ENCODE measurements at places on chromosomes 6 and 20.

GRCh38 chr6:139642346-139642745, 267.9 kb upstream of the CITED2 start:
- H3K36me3 ChIP-seq = no peaks in the 10 kb centered on the region
- H3K4me3 ChIP-seq = no peak overlapping the region
- no peaks in the 10 kb centered on the region for H3K4me1 ChIP-seq
- no peak overlapping the region for H3K27ac ChIP-seq
- no peaks in the 10 kb centered on the region for H3K27me3 ChIP-seq
- DNase-seq = no peak

DNA sequence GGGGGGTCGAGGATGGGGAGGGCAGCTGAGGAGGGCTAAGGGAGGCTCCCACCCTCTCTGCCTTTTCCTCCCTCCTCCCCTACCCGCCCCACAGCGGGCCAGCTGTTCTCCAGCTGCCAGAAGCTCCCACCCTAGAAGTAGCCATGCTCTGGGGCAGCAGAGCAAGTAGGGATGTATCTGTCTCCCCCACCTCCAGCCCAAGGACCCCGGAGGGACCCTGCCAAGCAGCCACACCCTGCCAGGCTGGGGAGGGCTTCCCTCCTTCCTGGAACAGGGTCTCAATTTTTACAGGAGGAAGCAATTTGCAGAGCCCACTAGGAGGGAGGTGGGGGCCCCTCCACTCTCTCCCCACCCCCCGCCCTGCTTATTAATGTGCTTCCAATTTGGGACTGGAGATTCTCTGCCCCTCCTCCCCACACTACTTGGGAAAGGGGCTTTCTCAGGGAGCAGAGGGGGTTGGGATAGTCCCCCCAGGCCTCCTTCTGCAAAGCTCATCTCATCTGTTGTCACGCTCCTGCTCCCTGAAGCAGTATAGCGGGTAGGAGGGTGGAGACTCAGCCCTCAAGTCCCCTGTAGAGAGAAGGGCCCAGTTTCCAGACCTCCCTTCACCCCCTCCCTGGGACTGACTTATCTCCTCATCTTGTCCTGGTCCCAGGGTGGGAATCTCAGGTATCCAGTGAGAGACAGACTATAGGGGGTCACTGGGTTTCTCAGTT, 4.5 kb downstream of the TEAD3 start:
- no peak overlapping the region for H3K4me3 ChIP-seq
- H3K4me1 ChIP-seq = peaks cover 5% of the 10 kb centered on the region
- no peaks in the 10 kb centered on the region for H3K27me3 ChIP-seq
- peak; percentile 59 for DNase-seq
- no peak overlapping the region for H3K27ac ChIP-seq

DNA sequence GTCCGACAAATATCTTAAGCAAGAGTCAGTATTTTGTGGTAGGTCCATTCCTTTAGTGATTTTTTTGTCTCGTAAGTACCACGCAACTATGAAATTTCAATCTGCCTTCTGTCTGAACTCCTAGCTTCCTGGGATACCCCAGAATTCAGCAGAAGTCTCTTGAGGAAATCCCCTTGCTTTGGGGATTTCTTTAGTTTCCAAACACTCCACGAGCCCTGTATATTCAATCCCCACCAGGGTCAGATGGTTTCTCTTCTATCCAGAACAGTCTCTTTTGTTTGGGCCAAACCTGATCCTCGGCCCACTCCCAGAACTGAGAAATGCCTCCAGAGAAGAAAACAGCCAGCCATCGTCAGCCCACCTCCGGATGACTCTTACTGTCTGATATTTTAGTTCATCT, 113.0 kb downstream of the CHD6 start:
- no peak overlapping the region for H3K4me3 ChIP-seq
- H3K27me3 ChIP-seq = no peaks in the 10 kb centered on the region
- H3K27ac ChIP-seq = no peak overlapping the region
- no peak for DNase-seq
- H3K4me1 ChIP-seq = no peaks in the 10 kb centered on the region

- H3K4me1 ChIP-seq = no peaks in the 10 kb centered on the region
- H3K27ac ChIP-seq = no peak overlapping the region
- no peaks in the 10 kb centered on the region for H3K36me3 ChIP-seq
- no peaks in the 10 kb centered on the region for H3K27me3 ChIP-seq
- H3K4me3 ChIP-seq = no peak overlapping the region
- no peak for DNase-seq
Measured at GRCh38 chr20:37649017-37649416, 44.8 kb upstream of the CTNNBL1 start.

- no peak overlapping the region for H3K4me3 ChIP-seq
- no peak overlapping the region for H3K27ac ChIP-seq
- no peak for DNase-seq
- no peaks in the 10 kb centered on the region for H3K27me3 ChIP-seq
Measured at GRCh38 chr6:81138236-81138635, 614.2 kb downstream of the TENT5A start.

DNA sequence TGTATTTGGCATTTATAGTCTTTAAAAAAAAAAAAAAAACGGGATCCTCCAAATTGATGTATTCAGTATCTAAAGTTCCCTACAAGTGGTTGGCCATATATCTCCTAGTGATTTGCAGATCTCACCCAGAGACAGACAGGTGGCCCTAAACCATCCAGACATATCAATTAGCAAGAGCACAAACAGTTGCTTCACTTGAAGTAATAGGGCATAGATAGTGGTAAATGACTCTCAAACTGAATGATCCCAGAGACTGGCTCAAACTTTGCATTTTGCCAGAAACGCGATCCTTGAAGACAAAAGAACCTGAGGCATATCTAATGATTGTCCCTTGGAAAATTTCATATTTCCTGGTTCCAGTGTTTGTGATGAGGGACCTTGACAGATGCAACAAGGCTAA, 54.6 kb downstream of the HMGCLL1 start:
- H3K27me3 ChIP-seq = no peaks in the 10 kb centered on the region
- no peaks in the 10 kb centered on the region for H3K4me1 ChIP-seq
- no peak overlapping the region for H3K27ac ChIP-seq
- H3K4me3 ChIP-seq = no peak overlapping the region
- no peak for DNase-seq

DNA sequence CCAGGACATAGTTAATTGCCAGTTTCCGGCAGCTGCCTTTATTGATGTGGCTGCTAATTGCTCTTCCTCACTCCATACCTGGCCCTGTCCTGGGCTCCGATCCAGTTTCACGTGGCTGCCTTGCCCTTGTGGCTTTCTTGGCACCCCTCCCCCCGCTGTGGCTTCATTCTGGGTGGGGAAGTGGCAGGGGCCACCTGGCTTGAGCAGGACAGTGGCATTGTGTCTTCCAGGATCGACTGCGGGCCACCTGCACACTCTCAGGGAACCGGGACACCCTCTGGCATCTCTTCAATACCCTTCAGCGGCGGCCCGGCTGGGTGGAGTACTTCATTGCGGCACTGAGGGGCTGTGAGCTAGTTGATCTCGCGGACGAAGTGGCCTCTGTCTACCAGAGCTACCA, 10.8 kb downstream of the MAVS start:
- no peak overlapping the region for H3K27ac ChIP-seq
- peaks cover 25% of the 10 kb centered on the region for H3K36me3 ChIP-seq
- DNase-seq = no peak

- H3K36me3 ChIP-seq = no peaks in the 10 kb centered on the region
- no peak overlapping the region for H3K27ac ChIP-seq
- no peak overlapping the region for H3K4me3 ChIP-seq
- H3K27me3 ChIP-seq = no peaks in the 10 kb centered on the region
Measured at GRCh38 chr6:82691997-82692396, 328.4 kb downstream of the TPBG start.

- H3K27ac ChIP-seq = no peak overlapping the region
- H3K27me3 ChIP-seq = no peaks in the 10 kb centered on the region
- no peaks in the 10 kb centered on the region for H3K4me1 ChIP-seq
- no peak overlapping the region for H3K4me3 ChIP-seq
- H3K36me3 ChIP-seq = no peaks in the 10 kb centered on the region
Measured at GRCh38 chr6:37029249-37029971, 24.0 kb downstream of the FGD2 start.

DNA sequence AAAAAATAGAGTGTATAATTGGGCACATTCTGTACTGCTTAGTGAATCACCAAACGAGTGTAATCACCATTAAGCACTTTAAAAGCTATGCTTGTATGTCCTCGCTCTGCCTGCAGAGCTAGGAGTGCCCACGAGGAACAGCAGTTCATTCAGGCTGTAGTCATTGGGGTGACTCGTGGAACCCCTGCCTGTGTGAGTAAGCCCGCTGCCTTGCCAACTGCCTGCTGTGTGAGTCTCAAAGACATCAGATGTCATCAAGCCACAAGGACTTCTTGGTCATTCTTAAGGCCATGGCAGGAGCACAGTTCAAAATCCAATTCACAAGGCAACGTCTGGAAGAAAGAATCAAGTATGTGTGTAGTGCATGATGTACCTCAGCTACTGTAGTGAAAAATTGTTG, 60.4 kb downstream of the FOXO3 start:
- DNase-seq = no peak
- peaks cover 3% of the 10 kb centered on the region for H3K4me1 ChIP-seq
- no peak overlapping the region for H3K4me3 ChIP-seq

GRCh38 chr6:160362556-160362955, 14.4 kb downstream of the SLC22A3 start:
- no peak overlapping the region for H3K27ac ChIP-seq
- H3K4me3 ChIP-seq = no peak overlapping the region
- H3K27me3 ChIP-seq = no peaks in the 10 kb centered on the region

DNA sequence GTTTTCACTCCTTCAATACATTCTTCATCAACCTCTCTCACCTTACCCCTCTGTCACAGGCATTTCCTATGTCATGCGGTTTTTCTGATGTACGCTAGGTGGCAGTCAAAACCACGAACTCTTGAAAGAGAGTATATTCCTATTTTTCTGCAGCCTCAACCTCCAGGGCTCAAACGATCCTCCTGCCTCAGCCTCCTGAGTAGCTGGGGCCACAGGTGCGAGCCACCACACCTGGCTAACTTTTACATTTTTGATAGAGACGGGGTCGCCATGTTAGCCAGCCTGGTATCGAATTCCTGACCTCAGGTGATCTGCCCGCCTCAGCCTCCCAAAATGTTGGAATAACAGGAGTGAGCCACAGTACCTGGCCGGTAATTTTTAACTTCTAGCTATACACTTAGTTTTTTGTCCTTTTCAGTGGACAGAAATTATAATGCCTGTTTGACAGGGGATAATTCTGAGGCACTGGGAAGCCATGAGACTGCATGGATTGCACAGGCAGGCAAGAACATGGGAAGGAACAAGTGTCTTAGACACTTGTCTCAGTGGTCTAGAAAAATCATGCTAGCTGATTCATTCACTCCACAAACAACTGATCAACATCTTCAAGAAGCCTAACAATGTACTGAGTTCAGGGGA, 22.5 kb upstream of the HFE start:
- H3K27ac ChIP-seq = no peak overlapping the region
- H3K36me3 ChIP-seq = no peaks in the 10 kb centered on the region
- H3K4me1 ChIP-seq = no peaks in the 10 kb centered on the region
- peak; percentile 23 for DNase-seq

GRCh38 chr6:133247581-133247980, 6.4 kb downstream of the EYA4 start:
- H3K27ac ChIP-seq = no peak overlapping the region
- no peak for DNase-seq
- no peaks in the 10 kb centered on the region for H3K4me1 ChIP-seq
- H3K4me3 ChIP-seq = no peak overlapping the region

- no peaks in the 10 kb centered on the region for H3K4me1 ChIP-seq
- H3K36me3 ChIP-seq = peaks cover 1% of the 10 kb centered on the region
- DNase-seq = no peak
- no peaks in the 10 kb centered on the region for H3K27me3 ChIP-seq
Measured at GRCh38 chr6:112249489-112249888, 4.9 kb downstream of the LAMA4 start.

DNA sequence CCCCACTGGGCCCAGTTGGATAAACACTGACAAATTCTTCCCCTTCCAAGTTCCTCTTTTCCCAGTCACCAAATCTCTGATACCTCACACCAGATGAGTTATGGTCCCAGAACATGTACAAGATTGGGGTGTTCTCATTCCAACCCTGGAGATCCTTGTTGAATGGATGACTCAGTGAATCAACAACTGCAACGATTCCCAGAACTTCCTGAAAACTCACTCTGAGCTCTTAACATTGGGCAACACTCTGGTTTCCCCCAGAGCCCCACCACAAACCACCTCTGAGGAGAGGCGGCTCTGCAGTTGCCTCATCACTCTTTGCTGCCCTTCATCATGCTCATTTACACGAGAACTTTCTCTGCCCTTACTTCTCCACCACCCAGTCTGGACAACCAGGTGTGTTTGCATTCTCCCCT, 115.2 kb downstream of the MRPL14 start:
- H3K27me3 ChIP-seq = no peaks in the 10 kb centered on the region
- H3K4me1 ChIP-seq = peaks cover 6% of the 10 kb centered on the region
- no peak for DNase-seq
- no peak overlapping the region for H3K27ac ChIP-seq
- H3K36me3 ChIP-seq = no peaks in the 10 kb centered on the region
- H3K4me3 ChIP-seq = no peak overlapping the region

DNA sequence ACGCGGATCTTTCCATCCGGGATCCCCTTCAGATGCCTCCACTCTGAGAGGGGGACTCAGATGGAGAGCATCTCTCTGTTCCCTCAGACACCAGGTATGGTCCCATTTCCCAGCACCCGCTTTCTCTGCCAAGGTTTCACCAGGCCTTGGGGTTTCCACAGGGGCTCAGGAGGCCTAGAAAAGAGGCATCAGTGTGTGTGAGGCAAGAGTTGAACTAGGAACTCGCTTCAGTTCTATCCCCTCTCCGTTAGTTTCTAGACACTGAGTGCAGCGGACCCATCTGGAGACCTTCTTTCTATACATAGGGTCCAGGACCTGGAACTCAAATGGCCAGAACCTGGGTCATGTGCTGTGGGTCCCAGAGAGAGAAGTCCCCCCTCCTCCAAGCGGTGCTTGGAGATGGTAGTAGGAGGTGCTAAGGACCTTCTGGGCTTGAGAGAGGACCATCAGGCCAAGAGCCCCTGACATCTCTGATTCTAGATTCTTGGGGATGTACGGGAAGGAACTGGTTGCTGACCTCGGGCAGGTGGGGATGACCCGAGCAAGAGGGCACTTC, 2.1 kb downstream of the SLC12A5 start:
- H3K4me1 ChIP-seq = no peaks in the 10 kb centered on the region
- H3K36me3 ChIP-seq = no peaks in the 10 kb centered on the region
- DNase-seq = no peak
- H3K27me3 ChIP-seq = peaks cover 20% of the 10 kb centered on the region
- no peak overlapping the region for H3K27ac ChIP-seq

DNA sequence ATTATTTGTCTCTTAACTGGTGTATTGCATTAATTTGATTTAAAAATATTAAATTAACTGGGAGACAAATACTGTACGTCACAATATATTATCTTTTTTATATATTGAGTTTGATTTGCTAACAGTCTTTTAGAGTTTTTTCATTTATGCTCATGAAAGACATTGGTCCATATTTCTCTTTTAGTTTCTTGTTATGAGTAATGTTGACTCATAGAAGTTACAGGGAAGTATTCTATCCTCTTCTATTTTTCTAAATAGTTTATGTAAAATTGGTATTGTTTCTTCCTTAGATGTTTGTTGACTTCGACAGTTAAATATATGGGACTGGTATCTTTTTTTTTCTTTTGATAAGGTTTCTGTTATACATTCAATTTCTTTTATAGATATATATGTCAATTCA, 1115.6 kb upstream of the CITED2 start:
- no peaks in the 10 kb centered on the region for H3K4me1 ChIP-seq
- DNase-seq = no peak
- no peaks in the 10 kb centered on the region for H3K27me3 ChIP-seq

GRCh38 chr6:130307752-130308361, 58.0 kb upstream of the TMEM200A start:
- H3K36me3 ChIP-seq = no peaks in the 10 kb centered on the region
- no peaks in the 10 kb centered on the region for H3K27me3 ChIP-seq
- DNase-seq = no peak
- no peak overlapping the region for H3K4me3 ChIP-seq
- no peaks in the 10 kb centered on the region for H3K4me1 ChIP-seq
